Frontal cortex (tissue), 4 donors: ENCODE measurements at places on chromosomes 5 and 9.

GRCh38 chr5:76701298-76701697 lies 14.6 kb upstream of the F2R start:
- DNase-seq = no peak

DNA sequence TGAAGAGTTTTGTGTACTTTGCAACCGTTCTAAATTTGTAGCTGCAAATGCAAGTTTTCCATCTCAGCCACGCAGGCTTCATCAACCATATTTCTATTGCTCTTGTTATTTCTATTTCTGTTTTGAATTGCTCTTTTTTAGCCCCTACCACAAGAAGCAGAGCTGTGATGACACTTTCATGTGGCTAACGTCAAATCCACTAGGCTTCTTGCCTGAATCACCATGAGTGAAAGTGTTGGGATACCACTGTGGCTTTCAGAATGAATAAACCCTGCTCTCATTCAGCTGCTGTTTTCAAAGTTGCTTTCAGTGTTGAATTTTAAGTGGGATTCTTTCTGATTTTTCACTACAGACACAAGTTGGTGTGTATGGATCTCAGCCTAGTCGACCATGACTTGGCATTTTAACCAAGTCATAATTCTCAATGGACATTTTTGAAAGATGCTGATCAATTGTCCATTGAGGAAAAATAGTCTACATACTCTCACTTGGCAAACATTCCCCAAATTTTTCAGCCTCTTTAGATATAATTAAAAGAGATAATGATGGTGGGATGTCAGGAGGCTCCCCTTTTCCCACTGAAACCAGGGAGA lies 41.0 kb upstream of the MTAP start:
- no peak for DNase-seq

- DNase-seq = no peak
Observed at GRCh38 chr5:143583409-143583808, 179.9 kb upstream of the NR3C1 start.

DNA sequence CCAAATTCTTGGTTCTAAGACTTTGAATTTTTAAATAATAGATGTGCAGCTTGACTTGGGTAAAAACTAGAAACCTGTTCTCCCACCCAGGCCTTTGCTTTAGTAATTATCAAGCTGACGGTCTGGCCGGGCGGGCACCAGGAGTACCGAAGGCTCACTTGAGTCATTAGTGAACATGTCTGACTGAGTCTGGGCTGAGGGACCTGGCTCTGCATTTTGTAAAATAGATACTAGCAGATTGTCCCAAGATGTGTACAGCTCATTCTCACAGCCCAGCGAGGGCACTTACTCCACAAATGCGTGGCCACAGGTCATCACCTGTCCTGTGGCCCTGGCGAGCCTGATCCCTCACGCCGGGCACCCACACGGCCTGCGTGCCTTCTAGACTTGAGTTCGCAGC lies 216.2 kb downstream of the FANCC start:
- DNase-seq = no peak

GRCh38 chr9:128420651-128421481 lies at the start of gene CERCAM:
Gene CERCAM, plus strand, starts transcription at chr9:128420857. Its CDS starts 21 bp downstream, at chr9:128420878.
- peak; percentile 84 for DNase-seq

GRCh38 chr5:158032246-158032645 lies 173.3 kb upstream of the CLINT1 start:
- DNase-seq = no peak

GRCh38 chr9:27112235-27112634 lies 3.2 kb downstream of the TEK start:
- no peak for DNase-seq

DNA sequence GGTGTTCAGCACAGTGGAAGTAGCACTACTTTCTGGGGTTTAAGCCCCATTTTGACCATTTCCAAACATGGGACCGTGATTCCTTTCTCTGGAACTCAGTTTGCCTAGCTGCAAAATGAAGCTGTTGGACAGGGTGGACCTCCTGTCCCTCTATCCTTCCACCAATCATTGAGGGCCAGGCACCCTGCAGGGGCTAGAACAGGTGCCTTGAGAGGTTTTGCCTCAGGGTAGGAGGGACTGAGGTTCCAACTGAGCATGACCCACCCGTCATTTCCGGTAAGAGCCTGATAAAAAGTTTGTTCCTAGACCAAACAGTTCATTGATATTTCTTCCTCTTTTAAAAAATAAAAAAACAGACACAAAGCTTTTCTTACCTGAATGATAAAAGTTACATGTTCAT lies 116.5 kb downstream of the MVB12B start:
- DNase-seq = no peak

- DNase-seq = no peak
Observed at GRCh38 chr9:130988400-130988747, 20.6 kb upstream of the LAMC3 start.

GRCh38 chr5:1497242-1497777 lies 26.4 kb downstream of the LPCAT1 start:
- DNase-seq = no peak

GRCh38 chr9:92406477-92406876 lies 2.1 kb upstream of the OGN start:
- DNase-seq = no peak

DNA sequence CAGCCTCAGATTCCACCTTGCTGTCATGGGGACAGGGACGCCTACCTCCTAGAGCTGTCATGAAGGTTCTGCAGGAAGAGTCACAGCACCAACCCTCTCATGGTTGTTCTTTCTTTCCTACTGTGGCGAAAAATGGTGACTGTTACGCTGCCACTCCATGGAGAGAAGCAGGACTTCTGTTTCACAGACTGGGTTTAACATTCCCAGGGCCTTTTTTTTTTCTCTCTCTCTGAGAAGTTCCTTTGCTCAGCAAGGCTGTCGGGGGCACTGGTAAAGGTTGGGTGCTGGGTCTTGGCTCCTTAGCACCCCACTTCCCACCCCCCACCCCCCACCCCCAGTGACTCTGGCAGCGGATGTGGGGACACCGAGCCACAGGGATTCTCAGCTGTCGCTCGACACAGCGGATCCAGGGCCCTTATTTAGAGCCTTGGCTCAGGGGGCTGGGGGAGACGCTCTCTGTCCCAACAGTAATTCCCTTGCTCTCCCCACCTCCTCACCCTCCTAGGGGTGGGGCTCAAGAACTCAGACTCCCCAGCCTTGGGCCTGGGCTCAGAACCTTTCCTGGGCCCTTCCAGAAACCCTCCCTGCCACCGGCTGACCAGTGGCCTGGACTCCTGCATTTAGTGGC lies 34.4 kb downstream of the DUSP1 start:
- DNase-seq = no peak

GRCh38 chr9:87278971-87279733 lies 218.5 kb upstream of the DAPK1 start:
- no peak for DNase-seq
